ENCODE measurements at places on chromosomes 6 and 20.

DNA sequence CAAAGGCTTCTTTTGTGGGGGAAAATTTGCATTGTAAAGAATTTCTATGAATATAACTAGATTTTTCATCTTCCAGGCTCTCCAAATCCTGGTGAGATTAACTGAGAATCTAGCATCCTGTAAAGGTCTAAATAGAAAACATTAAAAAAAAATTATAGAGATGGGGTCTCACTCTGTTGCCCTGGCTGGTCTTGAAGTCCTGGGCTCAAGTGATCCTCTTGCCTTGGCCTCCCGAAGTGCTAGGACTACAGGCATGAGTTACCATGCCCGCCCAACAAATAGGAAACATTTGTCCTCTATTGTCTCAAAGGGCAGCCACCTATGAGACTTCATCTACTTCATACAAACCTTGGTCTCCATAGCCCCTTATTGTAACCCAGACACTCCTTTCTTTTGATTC lies 25.2 kb upstream of the NCOA3 start:
- H3K27ac ChIP-seq = no peak overlapping the region
- no peak for DNase-seq
- H3K4me3 ChIP-seq = no peak overlapping the region
- no peaks in the 10 kb centered on the region for H3K27me3 ChIP-seq
- no peaks in the 10 kb centered on the region for H3K4me1 ChIP-seq
- H3K36me3 ChIP-seq = no peaks in the 10 kb centered on the region

GRCh38 chr6:12348530-12349511 lies 58.7 kb downstream of the EDN1 start:
- no peak for DNase-seq
- H3K4me3 ChIP-seq = no peak overlapping the region
- no peaks in the 10 kb centered on the region for H3K36me3 ChIP-seq
- no peaks in the 10 kb centered on the region for H3K27me3 ChIP-seq

DNA sequence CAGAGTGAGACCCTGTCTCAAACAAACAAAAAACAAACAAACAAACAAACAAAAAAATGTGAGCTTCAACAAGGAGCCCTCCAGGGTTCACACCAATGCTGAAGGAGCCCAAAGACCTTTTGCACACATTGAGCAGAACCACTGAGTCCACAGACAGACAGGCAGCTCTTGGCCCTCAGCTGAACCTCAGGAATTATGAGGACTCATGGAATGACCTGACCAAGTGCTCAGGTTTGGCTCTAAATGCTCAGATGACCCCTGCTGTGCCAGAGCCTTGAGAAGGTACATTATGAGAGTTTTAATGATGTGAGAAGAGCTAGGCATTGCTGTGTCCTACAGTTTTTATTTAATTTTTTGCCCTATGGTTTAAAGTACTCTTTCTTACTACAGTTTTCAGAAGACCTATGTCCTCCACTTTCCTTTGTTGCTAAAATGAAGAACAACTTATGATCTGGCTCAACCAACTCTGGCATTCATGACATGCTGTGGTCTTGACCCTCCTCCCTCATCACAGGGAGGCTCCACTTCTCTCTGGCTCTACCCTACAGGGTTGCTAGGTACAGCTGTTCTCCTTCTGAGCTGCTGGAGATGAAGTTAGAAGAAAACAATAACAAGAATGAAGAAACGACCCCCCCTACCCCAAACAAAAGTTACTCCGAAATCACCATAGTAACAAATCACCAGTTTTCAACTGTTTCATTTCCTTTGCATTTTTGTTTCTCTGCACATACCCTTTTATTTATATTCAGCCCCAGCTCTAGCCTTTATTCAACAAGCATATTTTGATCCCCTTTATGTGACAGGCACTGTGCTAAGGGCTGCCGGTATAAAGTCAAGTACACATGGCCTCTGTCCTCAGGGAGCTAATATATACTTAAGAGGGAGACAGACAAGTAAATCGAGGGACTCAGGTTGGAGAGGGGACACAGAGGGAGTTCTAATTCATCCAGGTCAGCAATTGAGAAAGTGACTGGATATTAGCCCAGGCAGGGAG lies 128.7 kb upstream of the TRAF3IP2 start:
- H3K4me3 ChIP-seq = no peak overlapping the region
- peaks cover 40% of the 10 kb centered on the region for H3K4me1 ChIP-seq
- H3K27ac ChIP-seq = peak overlapping the region; percentile 56
- peaks cover 62% of the 10 kb centered on the region for H3K36me3 ChIP-seq
- no peaks in the 10 kb centered on the region for H3K27me3 ChIP-seq

GRCh38 chr6:4935975-4936680 lies 67.7 kb downstream of the RPP40 start:
- no peak overlapping the region for H3K27ac ChIP-seq
- no peak overlapping the region for H3K4me3 ChIP-seq
- DNase-seq = no peak
- H3K27me3 ChIP-seq = no peaks in the 10 kb centered on the region

- H3K4me3 ChIP-seq = no peak overlapping the region
- no peaks in the 10 kb centered on the region for H3K4me1 ChIP-seq
- DNase-seq = no peak
- no peaks in the 10 kb centered on the region for H3K27me3 ChIP-seq
- H3K27ac ChIP-seq = no peak overlapping the region
These were observed 393.1 kb downstream of the ZFAND3 start for GRCh38 chr6:38212579-38212978.

DNA sequence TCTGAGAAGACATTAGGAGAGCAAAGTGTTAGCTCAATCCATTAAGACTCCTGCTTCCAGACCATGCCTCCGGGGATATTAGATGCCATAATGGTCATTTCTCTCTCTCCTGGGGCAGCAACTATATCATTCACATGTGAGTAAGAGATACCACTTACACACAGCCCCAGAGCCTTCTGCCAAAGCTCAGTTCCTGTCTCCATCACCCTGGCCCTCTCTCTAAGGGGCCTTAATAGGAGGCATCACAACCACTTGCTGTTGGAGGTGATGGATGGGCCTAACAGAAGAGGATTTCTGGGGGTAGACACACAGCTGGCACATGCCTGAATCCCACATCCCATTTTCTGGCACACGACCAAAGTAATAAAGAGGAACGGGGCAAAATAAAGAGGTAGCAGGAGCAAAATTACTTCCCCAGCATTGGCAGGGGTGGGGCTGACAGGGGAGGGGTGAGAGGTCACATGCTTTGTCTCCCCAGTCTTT lies 34.0 kb upstream of the VSTM2L start:
- H3K27me3 ChIP-seq = no peaks in the 10 kb centered on the region
- peaks cover 33% of the 10 kb centered on the region for H3K36me3 ChIP-seq
- H3K27ac ChIP-seq = no peak overlapping the region
- H3K4me1 ChIP-seq = no peaks in the 10 kb centered on the region
- no peak overlapping the region for H3K4me3 ChIP-seq

GRCh38 chr6:116996842-116997241 lies 119.8 kb downstream of the RFX6 start:
- H3K4me1 ChIP-seq = no peaks in the 10 kb centered on the region
- no peak overlapping the region for H3K27ac ChIP-seq
- DNase-seq = no peak
- no peaks in the 10 kb centered on the region for H3K27me3 ChIP-seq

- no peaks in the 10 kb centered on the region for H3K36me3 ChIP-seq
- no peak overlapping the region for H3K4me3 ChIP-seq
- no peaks in the 10 kb centered on the region for H3K27me3 ChIP-seq
- no peak overlapping the region for H3K27ac ChIP-seq
- DNase-seq = no peak
- H3K4me1 ChIP-seq = no peaks in the 10 kb centered on the region
These were observed 321.5 kb downstream of the LRFN2 start for GRCh38 chr6:40265615-40266014.

- H3K4me3 ChIP-seq = no peak overlapping the region
- no peak for DNase-seq
- H3K27me3 ChIP-seq = no peaks in the 10 kb centered on the region
- H3K36me3 ChIP-seq = no peaks in the 10 kb centered on the region
These were observed 28.3 kb upstream of the CARMIL1 start for GRCh38 chr6:25250878-25251277.

DNA sequence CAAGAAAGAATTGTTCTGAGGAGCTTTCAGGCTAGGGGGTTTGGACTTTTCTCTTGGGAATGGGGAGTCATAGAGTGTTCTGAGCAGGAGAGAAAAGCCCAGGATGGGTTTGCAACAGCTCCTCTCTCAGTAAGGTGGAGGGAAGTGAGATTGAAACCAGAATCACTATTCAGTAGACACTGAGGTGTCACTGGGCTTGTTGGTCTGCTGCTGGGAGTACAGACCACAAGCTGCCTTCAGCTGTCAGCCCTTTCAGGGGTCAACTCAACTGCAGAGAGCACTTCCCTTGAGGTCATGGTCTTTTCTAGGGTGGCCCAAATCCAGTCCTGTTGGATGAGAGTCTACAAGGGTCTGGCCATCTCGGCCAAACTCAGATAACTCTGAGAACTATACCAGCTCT lies 12.9 kb upstream of the FOXA2 start:
- no peak for DNase-seq
- peaks cover 6% of the 10 kb centered on the region for H3K27me3 ChIP-seq
- no peaks in the 10 kb centered on the region for H3K4me1 ChIP-seq
- no peak overlapping the region for H3K4me3 ChIP-seq
- no peak overlapping the region for H3K27ac ChIP-seq

- H3K27me3 ChIP-seq = no peaks in the 10 kb centered on the region
- H3K4me3 ChIP-seq = no peak overlapping the region
- H3K4me1 ChIP-seq = no peaks in the 10 kb centered on the region
These were observed 18.1 kb downstream of the NPEPL1 start for GRCh38 chr20:58710481-58711265.

DNA sequence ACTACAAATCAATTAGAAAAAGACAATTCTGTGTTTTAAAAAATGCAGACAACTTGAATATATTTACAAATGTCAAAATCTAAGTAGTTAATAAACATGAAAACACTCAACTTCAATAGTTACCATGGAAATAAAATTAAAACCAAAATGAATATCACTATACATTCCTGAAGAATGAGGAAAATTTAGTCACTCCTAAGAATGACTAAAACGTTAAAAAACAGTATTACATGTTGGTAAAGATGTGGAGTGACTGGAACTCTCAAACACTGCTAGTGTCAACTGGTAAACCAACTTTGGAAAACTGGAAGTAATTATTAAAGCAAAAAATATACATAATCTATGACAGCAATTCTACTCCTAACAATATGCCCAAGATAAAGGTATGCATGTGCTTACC lies 36.3 kb downstream of the AHI1 start:
- no peaks in the 10 kb centered on the region for H3K4me1 ChIP-seq
- no peaks in the 10 kb centered on the region for H3K27me3 ChIP-seq
- H3K36me3 ChIP-seq = no peaks in the 10 kb centered on the region
- H3K4me3 ChIP-seq = no peak overlapping the region

GRCh38 chr6:142195862-142196541 lies 48.9 kb downstream of the VTA1 start:
- H3K27me3 ChIP-seq = no peaks in the 10 kb centered on the region
- DNase-seq = no peak
- no peak overlapping the region for H3K27ac ChIP-seq
- H3K4me1 ChIP-seq = no peaks in the 10 kb centered on the region
- peaks cover 22% of the 10 kb centered on the region for H3K36me3 ChIP-seq
- no peak overlapping the region for H3K4me3 ChIP-seq

- no peak for DNase-seq
- H3K27me3 ChIP-seq = peaks cover 2% of the 10 kb centered on the region
- H3K36me3 ChIP-seq = no peaks in the 10 kb centered on the region
- no peak overlapping the region for H3K4me3 ChIP-seq
These were observed 264.5 kb downstream of the CD83 start for GRCh38 chr6:14381829-14382677.

- no peaks in the 10 kb centered on the region for H3K4me1 ChIP-seq
- no peaks in the 10 kb centered on the region for H3K27me3 ChIP-seq
- H3K4me3 ChIP-seq = no peak overlapping the region
- H3K27ac ChIP-seq = no peak overlapping the region
- no peak for DNase-seq
These were observed 448.0 kb downstream of the TENT5A start for GRCh38 chr6:81304466-81304865.

DNA sequence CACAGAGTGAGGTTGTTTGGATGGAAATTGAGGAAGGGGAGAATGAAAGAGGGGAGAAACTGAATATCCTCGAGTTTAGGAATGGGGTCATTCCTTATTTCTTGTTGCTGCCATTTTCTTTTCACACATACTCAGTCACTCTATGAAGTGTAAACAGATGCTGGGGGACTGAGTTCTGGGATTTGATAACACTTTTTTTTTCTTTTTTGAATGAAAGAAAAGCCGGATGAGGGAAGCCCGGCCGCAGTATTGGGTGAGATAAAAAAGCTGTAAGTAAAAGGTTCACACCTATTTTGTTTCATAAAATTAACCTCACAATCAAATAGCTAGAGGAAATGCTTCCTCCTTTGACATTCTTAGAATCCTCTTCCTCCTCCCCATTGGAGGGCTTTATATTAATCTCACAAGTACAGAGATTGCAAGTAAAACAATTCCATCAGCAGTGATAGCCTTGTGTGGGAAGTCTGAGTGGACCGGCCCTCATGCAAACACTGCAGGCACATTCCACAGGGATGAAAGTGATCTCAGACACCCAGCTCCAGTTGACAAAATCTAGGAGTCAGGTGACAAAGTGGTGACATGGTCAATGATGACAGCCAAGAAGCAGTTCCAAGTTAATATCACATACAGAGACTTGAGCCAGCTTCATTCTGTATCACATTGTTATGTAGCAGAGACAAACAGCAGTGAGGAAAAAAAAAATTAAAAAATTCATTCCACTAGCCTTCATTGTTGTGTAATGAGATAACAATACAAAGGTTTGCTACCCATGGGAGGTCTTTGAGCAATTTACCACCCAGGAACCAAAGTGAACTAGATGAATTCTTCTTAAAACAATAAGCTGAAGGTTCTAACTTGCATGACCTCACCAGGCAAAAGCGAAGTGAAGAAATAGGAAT lies 391.1 kb upstream of the HSF2 start:
- H3K36me3 ChIP-seq = no peaks in the 10 kb centered on the region
- no peaks in the 10 kb centered on the region for H3K4me1 ChIP-seq
- no peak overlapping the region for H3K4me3 ChIP-seq

DNA sequence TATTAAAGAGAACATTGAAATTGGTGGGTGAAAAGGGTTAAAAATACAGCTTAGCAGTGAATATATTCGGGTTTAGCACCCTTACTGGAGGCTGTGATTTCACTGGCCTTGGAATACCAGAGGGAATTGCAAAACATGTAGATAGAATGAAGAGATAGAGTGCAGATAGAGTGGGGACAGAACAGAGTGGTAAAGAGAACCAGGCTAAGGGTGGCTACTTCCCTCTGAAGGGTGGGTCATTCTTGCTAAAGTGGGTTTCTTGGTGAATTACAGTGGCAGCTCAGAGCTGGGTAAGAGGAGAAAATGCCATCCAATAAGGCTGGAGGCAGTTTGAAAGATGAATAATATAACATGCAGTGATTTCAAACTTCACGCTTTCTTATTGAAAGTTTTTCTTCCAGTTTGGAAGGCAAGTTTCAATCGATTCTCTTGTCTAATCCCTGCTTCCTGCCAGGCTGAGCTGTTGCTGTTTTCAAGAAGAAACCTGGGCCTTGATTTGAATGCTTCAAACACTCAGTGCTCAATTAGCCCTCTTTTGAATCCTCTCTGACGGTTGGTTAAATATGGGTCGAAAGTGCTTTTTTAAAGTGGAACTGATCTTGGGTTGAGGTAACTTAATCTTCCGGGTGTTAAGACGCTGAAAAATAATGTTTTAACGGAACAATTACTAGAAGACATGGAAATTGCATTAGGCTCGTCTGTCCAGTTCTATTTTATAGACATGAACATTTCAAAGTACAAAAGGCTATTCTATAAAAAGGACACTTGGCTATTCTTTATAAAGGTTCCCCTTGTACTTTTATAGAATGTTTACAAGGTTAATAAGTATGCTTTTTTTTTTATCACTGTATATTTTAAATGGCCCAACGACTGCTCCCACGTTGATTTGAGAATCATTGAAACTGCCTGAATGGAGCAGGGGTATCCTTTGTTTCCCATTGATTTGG lies 203.3 kb downstream of the BCAS1 start:
- DNase-seq = no peak
- no peaks in the 10 kb centered on the region for H3K27me3 ChIP-seq
- peaks cover 57% of the 10 kb centered on the region for H3K4me1 ChIP-seq
- peak overlapping the region; percentile 6 for H3K4me3 ChIP-seq
